ENCODE measurements at places on chromosomes 16 and 17. TPM values are rescaled to one million over a fixed set of nuclear protein-coding genes. Genes with fewer than 3 reads are reported as not detected.

The CLDN7 gene
- total RNA-seq, result 0.16 TPM

DNA sequence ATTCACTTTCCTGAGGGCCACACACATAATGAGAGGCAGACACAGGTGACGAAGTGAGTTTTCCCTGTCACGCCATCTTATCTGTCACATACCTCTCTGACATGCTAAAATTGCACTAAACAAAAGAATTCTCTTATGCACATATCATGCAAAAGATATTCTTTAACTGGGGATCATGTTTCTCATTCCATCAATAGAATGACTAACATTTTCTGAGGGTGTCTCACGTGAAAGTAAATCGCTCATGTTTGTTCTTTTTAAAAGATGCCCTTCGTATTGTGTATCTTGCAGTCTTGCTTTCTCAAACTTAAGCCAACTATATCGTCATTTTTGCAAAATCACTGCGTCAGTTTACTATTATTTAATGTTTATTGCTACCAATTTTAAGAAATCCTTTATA lies 306.4 kb downstream of the WWOX start:
- no peak for DNase-seq

The OR4D1 gene
- total RNA-seq, result under 0.01 TPM

- no peak for DNase-seq
Measured at GRCh38 chr17:40485851-40486521, 15.4 kb downstream of the TNS4 start.

- DNase-seq, result no peak
Measured at GRCh38 chr16:28845293-28845692, 855 bp downstream of the TUFM start.

DNA sequence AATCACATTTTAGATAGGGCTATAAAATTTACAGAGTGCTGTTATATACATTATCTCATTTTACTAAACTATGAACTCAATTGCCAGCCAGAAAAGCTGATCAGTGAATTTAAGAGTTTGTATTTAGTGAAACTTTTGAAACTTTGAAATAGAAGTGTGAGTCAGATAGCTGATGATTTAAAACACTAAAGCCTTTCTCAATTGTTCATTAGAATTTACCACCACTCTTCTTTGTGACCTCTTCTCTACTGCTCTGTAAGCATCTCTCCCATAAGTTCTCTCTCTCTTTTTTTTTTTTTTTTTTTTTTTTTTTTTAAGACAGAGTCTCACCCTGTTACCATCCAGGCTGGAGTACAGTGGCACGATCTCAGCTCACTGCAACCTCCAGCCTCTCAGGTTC lies 43.7 kb downstream of the GOSR1 start:
- DNase-seq, result no peak

- no peak for DNase-seq
Measured at GRCh38 chr17:77802333-77802615, 156.2 kb upstream of the TNRC6C start.

The TSPOAP1 gene
- total RNA-seq, result 30.1 TPM

GRCh38 chr17:50358177-50358576 lies 12.3 kb downstream of the XYLT2 start:
- DNase-seq, result no peak

DNA sequence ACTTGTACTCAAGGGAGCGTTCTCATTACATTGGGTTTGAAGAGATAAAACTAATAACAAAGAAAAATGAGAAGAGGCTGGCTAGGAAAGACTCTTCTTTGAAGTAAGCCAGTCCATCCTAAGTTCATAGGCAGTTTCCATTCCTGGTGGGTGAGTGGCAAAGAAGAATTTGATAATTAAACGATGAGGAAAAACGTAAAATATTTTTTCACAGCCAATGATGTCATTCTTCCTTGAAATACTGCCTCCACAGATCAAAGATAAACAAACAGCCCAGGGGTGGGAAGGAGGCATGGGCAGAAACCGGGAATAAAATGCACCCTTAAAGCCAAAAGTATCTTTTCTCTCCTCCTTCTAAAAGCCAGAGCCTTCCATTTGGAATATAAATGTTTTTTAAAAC lies 346.6 kb downstream of the PMP22 start:
- DNase-seq, result no peak

DNA sequence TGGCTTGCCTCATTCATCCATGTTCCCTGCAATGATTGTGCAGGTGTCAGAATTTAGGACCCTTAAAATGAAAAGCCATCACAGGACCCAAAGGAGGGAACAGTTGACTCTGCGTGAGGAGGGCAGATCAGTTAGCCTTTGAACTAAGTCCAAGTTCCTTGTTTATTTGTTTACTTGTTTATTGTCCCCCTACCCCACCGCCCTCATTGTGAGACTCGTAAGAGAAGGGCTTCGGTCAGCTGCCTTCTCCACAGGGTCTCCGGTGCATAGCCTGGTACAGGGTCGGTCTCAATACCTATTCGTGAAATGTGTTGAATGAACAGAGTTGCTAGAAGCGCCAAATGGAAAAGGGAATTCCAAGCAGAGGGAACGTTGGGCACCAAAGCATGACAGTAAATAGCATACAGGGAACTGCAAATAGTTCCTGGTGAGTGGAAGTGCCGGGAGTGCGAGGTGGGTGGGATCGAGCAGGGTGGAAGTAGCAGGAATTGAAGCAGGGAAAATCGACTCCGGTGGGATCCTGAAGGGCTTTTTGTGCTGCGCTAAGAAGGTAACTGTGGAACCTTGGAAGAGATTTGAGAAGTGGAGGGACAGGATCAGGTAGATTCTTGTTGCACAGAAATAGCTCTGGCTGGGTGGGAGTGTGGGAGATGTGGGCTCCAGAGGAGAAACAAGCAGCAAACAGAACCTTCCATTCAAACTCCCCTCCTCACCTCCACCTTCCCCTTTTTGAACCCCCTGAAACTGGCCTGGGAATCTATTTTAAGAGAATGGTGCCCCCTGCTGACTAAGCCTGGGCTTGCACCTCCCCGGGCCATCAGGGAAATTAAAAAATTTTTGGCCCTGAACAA lies 12.7 kb downstream of the SLC35B1 start:
- no peak for DNase-seq

- no peak for DNase-seq
Measured at GRCh38 chr17:61474235-61474927, 22.2 kb downstream of the TBX4 start.

The PMP22 gene
- 12.0 TPM for total RNA-seq

DNA sequence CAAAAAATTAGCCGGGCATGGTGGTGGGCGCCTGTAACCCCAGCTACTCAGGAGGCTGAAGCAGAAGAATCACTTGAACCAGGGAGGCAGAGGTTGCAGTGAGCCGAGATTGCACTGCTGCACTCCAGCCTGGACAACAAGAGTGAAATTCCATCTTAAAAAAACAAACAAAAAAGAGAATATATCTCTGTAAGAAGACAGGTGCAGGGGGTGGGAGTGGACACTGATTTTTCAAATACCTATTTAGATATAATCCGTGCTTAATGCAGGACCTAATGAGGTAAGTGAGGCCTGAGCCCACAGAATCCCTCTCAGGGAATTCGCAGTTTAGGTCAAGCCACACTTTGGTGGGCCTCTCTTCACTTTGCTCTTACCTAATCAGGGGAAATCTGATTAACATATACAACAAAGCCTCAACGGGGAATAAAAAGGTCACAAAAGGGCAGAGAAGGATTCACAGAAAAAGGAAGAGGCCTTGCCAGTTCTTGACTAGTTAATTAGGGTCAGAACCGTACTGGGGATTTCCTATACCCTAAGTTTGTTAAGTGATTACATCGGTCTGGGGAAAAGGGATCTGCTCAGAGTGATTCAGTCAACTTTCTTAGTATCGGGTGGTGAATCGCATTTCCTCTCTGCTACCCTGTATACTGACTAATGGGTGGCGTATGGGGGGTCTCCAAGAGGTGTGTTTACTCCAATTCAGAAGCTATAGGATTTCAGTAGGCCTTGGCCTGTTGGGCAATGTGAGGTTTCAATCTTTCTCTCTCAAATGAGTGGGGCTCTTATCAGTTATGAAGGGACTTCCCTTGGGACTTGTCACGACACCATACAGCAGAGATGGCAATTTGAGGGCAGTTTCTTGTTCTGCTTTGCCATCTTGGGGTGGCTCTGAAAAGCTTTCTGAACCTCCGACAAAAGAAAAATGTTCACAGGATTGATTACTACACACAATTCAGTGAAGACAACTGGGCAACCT lies 1.9 kb upstream of the NFAT5 start:
- no peak for DNase-seq

- DNase-seq, result no peak
Measured at GRCh38 chr17:66938656-66939055, 25.9 kb upstream of the CACNG4 start.

GRCh38 chr17:58666858-58667267 lies 25.0 kb downstream of the TEX14 start:
- no peak for DNase-seq

DNA sequence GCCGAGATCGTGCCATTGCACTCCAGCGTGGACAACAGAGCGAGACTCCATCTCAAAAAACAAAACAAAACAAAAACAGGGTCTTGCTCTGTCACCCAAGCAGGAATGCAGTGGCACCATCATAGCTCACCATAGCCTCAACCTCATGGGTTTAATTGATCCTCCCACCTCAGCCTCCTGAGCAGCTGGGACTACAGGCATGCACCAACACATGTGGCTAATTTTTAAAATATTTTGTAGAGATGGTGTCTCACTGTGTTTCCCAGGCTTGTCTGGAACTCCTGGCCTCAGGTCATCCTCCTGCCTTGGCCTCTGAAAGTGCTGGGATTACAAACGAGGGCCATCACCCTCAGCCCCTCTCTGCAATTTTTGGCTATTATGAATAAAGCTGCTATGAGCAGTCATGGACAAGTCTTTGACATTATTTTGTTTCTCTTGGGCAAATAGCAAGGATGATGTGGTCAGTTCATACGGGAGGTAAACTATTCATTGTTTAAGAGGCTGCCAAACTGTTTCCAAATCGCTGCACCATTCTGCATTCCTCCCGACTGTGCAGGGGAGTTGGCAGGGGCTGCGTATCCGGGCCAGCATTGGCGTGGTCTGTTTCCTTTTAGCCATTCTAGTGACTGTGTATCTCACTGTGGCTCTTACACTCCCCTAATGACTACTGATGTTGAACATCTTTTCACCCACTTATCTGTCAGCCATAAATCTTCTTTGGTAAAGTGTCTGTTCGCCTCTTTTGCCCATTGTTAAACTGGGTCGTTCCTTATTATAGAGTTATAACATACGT lies 21.1 kb downstream of the EIF4A3 start:
- DNase-seq, result no peak

The XAF1 gene
- 2.5 TPM for total RNA-seq

GRCh38 chr16:75792771-75793492 lies 66.6 kb upstream of the CPHXL start:
- no peak for DNase-seq

DNA sequence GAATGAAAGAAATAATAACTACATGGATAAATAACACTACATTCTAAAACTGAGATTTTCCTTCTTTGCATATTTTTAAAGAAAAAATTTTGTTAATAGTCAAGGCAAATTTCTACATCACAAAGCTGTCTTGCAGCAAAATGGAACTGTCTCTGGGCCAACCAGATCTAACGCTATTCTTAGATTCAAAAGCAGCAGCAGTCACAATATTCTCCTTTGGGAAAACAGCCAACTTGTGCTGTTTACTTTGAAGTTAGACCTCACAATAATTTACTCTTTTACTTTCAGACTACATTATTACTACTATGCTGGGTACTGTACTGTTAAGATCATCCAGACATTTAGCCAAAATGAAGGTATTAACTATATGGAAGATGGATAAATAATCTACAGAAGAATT lies 189.1 kb downstream of the CEP112 start:
- DNase-seq, result no peak

GRCh38 chr16:65323655-65324237 lies 201.9 kb upstream of the CDH11 start:
- DNase-seq, result no peak

The IRX5 gene
- 0.16 TPM for total RNA-seq

The PERCC1 gene
- not detected for total RNA-seq

DNA sequence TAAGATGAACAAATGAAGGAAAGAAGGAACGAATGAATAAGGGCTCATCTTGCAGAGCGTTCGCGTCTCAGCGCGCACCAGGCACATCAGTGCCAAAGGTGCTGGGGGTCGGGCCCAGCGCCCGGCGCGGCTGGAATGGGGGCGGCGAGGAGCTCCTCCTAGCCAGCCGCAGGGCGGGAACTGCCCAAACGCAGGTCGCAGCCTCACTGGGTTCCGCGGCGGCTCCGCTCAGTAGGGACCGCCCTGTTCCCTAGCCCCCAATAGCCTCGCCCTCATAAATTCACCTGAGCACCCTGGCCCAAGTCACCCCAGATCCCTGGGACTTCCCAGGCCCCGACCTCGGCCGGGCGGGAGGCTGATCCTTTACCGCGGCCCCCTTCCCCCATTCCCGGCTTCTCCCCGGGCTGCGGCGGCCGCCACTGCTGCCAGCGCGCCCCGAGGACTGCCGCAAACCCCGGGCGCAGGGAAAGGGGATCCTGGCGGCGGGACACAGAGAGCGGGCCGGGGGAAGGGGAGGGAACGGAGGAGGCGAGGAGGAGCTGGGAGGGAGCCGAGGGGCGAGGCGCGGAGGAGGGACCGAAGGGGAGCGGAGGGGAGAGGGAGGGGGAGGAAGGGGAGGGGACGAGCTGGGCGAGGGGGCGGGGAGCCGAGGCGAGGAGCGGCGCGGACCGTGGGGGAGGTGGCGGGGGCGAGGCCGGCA lies 377 bp upstream of the CRHR1 start:
- peak; percentile 30 for DNase-seq

DNA sequence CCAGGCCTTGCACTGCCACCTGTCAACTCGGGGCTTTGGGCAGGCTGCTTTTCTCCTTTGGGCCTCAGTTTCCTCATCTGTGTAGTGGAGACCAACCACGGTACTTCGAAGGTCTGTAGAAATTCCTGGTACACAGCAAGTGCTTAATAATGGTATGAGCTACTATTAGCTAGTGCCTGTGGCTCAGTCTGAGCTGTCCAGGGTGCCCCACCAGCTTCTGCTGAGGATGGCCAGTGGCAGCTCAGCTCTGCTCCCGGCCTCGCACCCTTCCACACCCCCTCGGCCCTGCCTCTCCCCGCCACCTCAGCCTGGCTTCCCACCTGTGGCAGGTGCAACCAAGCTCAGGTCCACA lies 26.2 kb upstream of the PLCG2 start:
- DNase-seq, result no peak

GRCh38 chr16:2881783-2882649 lies 999 bp upstream of the FLYWCH2 start:
- DNase-seq, result no peak

- DNase-seq, result no peak
Measured at GRCh38 chr16:5541356-5541755, 443.8 kb upstream of the EEF2KMT start.

The SCNN1G gene
- total RNA-seq, result 0.31 TPM

- no peak for DNase-seq
Measured at GRCh38 chr16:13503960-13504635, 415.9 kb upstream of the ERCC4 start.

DNA sequence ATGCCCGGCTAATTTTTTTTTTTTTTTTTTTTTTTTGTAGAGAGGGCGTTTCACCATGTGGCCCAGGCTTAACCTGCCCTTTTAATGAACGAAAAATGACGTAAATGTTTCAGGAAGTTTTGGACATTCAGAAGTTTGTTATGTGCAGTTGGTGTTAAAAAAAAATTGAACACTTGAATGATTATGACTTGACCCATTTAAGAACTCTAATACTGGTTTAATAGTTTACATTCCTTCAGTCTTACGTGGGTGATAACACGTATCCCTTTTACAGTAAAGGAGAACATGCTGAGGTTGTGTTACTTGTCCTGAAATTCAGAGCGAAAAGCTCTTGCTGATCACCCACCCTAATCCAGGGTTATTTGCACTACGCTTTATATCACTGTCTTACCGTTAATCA lies 1.7 kb downstream of the MLYCD start:
- no peak for DNase-seq
